ENCODE measurements at places on chromosomes 6 and 20. TPM values are rescaled to one million over a fixed set of nuclear protein-coding genes. Genes with fewer than 3 reads are reported as not detected.

The MROH8 gene
- 3.0 TPM for total RNA-seq

DNA sequence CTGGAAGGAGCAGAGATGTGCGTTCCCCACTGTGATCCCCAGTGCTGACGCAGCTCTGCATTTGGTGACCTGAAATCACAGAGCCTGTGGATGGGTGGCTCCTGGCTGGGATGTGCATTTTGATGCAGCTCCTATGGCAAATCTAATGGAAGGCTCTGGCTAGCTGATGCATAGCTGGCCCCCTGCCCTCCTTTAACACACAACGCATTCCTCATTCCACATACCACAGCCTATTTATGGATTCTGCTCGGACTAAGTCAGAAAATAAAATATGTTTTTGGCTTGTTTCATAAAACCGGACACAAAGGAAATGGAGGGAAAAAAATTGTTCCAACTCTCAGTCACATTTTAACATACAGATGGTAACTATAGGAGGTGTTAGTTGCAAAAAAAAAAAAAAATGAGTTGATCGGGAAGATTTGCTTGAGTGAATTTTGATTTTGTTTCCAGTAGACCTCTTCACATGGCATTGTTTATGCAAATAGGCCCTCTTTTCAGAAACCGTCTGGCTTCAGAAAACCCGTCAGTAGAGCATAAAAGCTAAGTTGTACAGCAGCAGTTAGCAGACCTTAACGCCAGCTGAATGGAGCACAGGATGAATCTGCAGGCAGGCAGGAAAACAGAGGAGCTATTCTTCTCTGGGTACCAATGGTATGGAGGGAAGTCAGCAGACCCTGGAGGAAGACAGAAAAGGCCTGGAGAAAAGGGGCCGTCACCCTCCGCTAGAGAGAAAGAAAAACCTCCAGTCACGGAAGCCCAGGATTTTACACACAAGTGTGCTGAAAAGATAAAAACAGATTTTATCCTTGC is 215.4 kb downstream of the HDGFL1 start:
- DNase-seq, result no peak
- no peak overlapping the region for H3K27ac ChIP-seq

The FAM217A gene
- total RNA-seq, result not detected

The TOP1 gene
- 76.9 TPM for total RNA-seq

- peaks cover 7% of the 10 kb centered on the region for H3K4me1 ChIP-seq
- H3K36me3 ChIP-seq, result no peaks in the 10 kb centered on the region
- no peak overlapping the region for H3K4me3 ChIP-seq
Measured at GRCh38 chr20:53413186-53413631, 180.4 kb downstream of the ZNF217 start.

The DZANK1 gene
- 1.6 TPM for total RNA-seq

DNA sequence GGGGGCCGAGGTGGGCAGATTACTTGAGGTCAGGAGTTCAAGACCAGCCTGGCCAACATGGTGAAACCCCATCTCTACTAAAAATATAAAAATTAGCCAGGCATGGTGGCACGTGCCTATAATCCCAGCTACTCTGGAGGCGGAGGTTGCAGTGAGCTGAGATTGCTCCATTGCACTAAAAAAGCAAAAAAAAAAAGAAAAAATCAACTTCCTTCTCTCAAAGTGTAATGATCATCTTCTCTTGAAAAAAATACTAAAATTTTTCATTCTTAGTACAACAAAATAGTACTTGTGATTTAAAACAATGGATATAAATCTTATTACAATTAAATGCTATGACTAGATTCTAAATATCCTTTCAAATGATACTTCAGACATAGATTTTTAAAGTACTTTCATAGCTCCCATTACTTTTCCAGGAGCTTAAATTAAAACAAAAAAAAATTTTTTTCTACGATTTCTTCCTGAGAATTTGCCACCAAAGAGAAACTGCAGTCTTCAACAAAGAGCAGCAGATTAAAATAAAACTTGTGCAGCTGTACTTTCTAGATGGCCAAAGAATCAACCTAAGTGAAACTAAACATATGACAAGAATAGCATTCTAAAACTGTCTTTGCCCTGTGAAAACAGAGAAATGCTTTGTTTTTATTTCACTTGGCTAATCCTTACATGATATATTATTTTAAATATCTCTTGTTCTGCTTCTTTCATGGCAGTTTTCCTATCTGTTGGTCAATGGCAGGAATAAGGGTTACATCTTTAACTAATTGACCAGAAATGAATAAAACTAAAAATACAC is 75.2 kb downstream of the MAP3K5 start:
- H3K4me1 ChIP-seq, result peaks cover 42% of the 10 kb centered on the region
- peaks cover 49% of the 10 kb centered on the region for H3K36me3 ChIP-seq
- H3K27me3 ChIP-seq, result no peaks in the 10 kb centered on the region
- no peak overlapping the region for H3K4me3 ChIP-seq
- H3K27ac ChIP-seq, result no peak overlapping the region

DNA sequence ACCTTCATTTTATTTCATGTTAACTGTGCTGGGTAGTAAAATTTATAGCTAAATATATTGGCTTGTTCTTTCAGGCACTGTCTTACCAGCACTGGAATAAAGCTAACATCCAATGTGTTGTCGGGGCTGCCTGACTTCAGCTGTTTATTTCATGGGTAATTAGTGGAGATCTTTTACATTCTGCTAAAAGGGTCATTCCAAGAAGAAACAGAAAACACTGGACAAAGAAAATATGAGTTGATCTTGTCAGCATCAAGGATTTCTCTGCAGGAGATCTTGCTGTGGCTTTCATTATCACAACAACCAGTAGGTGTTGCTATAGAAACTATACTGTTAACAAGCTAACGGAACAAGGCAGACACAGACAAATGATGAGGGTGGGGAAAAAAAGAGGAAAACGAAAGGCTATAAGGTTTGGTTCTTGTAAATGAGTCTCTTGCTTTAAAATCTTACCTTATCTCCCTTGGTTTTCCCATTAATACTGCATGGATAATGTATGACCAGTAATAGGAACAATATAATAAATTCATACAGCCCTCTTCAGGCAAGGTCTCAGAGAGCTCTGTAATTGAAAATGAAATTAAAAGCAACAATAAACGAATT is 206.8 kb downstream of the SIM1 start:
- H3K4me3 ChIP-seq, result no peak overlapping the region
- H3K36me3 ChIP-seq, result no peaks in the 10 kb centered on the region
- peaks cover 7% of the 10 kb centered on the region for H3K4me1 ChIP-seq
- H3K27me3 ChIP-seq, result peaks cover 3% of the 10 kb centered on the region
- DNase-seq, result no peak
- H3K27ac ChIP-seq, result no peak overlapping the region

The CRIP3 gene
- 0.67 TPM for total RNA-seq

The COL9A3 gene
- total RNA-seq, result not detected

DNA sequence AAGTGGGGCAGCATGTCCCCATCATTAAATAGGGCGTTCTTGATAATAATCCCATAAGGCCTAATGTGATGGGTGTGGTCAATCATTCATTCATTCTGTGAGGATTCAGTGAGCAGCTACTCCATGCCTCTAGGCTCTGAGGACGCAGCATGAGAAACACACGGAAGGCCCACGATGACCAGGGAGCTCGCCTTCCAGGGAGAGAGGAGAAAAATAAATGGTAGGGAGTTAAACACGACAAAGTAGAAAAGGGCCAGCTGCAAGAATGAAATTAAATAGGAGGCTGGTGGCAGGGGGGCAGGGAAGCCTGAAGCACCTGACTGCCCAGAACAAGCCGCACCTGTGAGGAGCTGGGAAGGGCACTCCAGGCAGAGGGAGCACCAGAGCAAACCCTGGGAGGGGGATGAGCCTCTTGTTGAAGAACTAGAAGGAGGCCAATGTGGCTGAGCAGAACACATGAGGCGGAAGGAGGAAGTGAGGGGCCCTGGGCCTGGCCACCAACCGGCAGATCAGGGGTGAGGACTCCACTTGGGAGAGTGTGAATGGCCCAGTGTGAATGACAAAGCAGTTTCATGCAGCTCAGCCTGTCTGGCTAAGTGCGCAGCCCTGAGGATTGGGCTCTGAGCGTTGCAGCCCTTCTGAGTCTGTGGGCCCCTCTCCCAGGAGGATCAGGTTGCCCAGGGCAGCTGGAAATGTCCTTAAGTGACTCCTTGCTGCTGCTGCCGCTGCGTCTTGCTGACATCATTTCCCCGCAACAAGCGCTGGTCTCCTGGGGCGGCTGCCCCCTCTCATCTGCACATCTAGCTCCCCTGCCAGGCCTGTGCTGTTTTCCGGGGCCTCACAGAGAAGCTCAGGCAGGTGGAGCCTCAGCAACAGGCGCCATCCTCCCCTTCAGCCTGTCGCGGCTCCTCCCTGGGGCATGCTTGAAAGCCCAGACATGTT is 99.9 kb downstream of the CDH26 start:
- H3K27ac ChIP-seq, result peak overlapping the region; percentile 89
- no peaks in the 10 kb centered on the region for H3K27me3 ChIP-seq
- H3K4me3 ChIP-seq, result peak overlapping the region; percentile 80
- H3K36me3 ChIP-seq, result no peaks in the 10 kb centered on the region

GRCh38 chr20:40775561-40776146 is 86.6 kb upstream of the MAFB start:
- no peak overlapping the region for H3K27ac ChIP-seq
- H3K36me3 ChIP-seq, result no peaks in the 10 kb centered on the region
- no peaks in the 10 kb centered on the region for H3K4me1 ChIP-seq
- no peak overlapping the region for H3K4me3 ChIP-seq
- H3K27me3 ChIP-seq, result peaks cover 5% of the 10 kb centered on the region
- DNase-seq, result no peak

DNA sequence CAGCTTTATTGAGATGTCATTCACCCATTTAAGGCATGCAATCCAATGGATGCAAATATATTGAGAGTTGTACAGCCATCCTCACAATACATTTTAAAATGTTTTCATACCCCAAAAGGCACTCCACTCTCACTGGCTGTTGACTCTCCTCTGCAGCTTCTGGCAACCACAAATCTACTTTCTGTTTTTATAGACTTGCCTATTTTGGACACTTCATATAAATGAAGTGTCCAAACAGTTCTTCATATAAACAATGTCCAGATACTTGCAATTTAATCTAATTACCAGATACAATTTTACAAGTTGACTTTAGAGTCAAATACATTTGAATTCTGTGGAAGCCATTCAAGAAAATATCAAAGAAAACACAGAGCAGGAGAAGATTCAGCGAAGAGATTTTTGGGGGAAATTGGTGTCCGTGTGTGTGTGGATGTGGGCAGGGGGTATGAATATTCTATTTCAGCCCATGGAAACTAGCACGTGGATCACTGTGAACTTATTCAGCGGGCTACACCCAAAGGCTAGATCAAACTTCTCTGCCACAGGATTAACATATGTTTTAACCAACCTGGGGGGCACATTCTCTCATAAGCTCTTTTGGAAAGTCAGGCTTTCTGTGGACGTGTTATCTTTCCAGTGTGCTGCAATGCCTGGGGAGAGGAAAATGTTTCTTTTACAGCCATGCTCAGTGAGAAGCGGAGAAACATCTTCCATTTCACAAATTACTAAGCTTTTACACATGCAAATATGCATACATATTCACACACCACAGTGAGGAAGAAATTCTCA is 73.9 kb downstream of the PLG start:
- no peaks in the 10 kb centered on the region for H3K36me3 ChIP-seq
- no peaks in the 10 kb centered on the region for H3K27me3 ChIP-seq
- no peak for DNase-seq
- no peak overlapping the region for H3K4me3 ChIP-seq

GRCh38 chr6:44043479-44044153 is 83.6 kb downstream of the MRPL14 start:
- H3K4me3 ChIP-seq, result no peak overlapping the region
- H3K27me3 ChIP-seq, result no peaks in the 10 kb centered on the region
- H3K4me1 ChIP-seq, result peaks cover 11% of the 10 kb centered on the region
- no peaks in the 10 kb centered on the region for H3K36me3 ChIP-seq
- no peak for DNase-seq
- no peak overlapping the region for H3K27ac ChIP-seq

The TGM2 gene
- 0.07 TPM for total RNA-seq

GRCh38 chr20:16028923-16029322 is 544.3 kb downstream of the KIF16B start:
- H3K27me3 ChIP-seq, result no peaks in the 10 kb centered on the region
- no peaks in the 10 kb centered on the region for H3K4me1 ChIP-seq
- H3K4me3 ChIP-seq, result no peak overlapping the region
- no peaks in the 10 kb centered on the region for H3K36me3 ChIP-seq
- H3K27ac ChIP-seq, result no peak overlapping the region
- no peak for DNase-seq

The SAMD5 gene
- total RNA-seq, result not detected

- no peak within 1 kb of the TSS for H3K27ac ChIP-seq
- peaks cover 34% of the 10 kb centered on the region for H3K27me3 ChIP-seq
- H3K36me3 ChIP-seq, result no peaks in the 10 kb centered on the region
- no peak for DNase-seq
- peaks cover 1% of the 10 kb centered on the region for H3K4me1 ChIP-seq
Measured at GRCh38 chr6:122995921-122996793, at the start of gene CLVS2. TSS of gene CLVS2 (plus strand) at chr6:122996235. CDS start at chr6:122997778, 1,543 bp downstream.

The HLA-DOA gene
- total RNA-seq, result 1.6 TPM

DNA sequence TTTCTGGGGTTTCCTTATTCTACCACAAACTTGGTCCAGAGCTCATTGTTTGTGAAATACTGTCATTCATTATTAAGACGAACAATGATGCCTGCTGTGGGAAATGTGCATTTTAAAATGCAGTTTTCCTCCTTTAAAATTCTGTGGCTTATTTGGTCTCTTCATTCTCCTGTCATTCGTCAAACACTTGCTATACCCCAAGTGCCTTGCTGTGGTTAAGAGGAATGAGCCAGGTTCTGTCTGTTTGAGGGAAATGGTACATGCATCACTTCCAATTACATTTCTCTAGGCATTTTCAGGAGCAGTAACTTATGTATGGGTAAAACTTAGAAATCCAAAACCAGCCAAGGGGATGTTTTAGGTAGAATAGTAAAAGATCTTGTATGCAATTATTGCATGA is 1087.7 kb downstream of the KIF16B start:
- H3K4me1 ChIP-seq, result no peaks in the 10 kb centered on the region
- no peak overlapping the region for H3K4me3 ChIP-seq
- H3K36me3 ChIP-seq, result no peaks in the 10 kb centered on the region
- no peak for DNase-seq

GRCh38 chr6:108714101-108714765 is 134.0 kb upstream of the ARMC2 start:
- H3K27ac ChIP-seq, result no peak overlapping the region
- no peak overlapping the region for H3K4me3 ChIP-seq
- peaks cover 3% of the 10 kb centered on the region for H3K27me3 ChIP-seq
- H3K36me3 ChIP-seq, result no peaks in the 10 kb centered on the region
- peaks cover 4% of the 10 kb centered on the region for H3K4me1 ChIP-seq

The HLA-DQA2 gene
- 0.62 TPM for total RNA-seq

GRCh38 chr20:11891776-11892545 is 25.7 kb upstream of the BTBD3 start:
- peak; percentile 75 for DNase-seq
- H3K4me1 ChIP-seq, result peaks cover 22% of the 10 kb centered on the region
- H3K27me3 ChIP-seq, result peaks cover 20% of the 10 kb centered on the region
- H3K36me3 ChIP-seq, result no peaks in the 10 kb centered on the region
- H3K27ac ChIP-seq, result peak overlapping the region; percentile 65

The LIN28B gene
- total RNA-seq, result not detected

The RAD21L1 gene
- total RNA-seq, result not detected

- no peak overlapping the region for H3K27ac ChIP-seq
- DNase-seq, result no peak
- peaks cover 26% of the 10 kb centered on the region for H3K27me3 ChIP-seq
- no peak overlapping the region for H3K4me3 ChIP-seq
- H3K36me3 ChIP-seq, result no peaks in the 10 kb centered on the region
- H3K4me1 ChIP-seq, result no peaks in the 10 kb centered on the region
Measured at GRCh38 chr20:17482536-17482935, 48.6 kb downstream of the BFSP1 start.

Data from activated CD4-positive, alpha-beta T cell treated with anti-CD3 and anti-CD28 coated beads, Interleukin-2, amount 10 ng/mL, durations not matched to agents 7 days and 5 days (primary cell).